Neural progenitor cell (in vitro differentiated cells): ENCODE measurements at places on chromosomes 3 and 15. TPM values are rescaled to one million over a fixed set of nuclear protein-coding genes. Genes with fewer than 3 reads are reported as not detected.

DNA sequence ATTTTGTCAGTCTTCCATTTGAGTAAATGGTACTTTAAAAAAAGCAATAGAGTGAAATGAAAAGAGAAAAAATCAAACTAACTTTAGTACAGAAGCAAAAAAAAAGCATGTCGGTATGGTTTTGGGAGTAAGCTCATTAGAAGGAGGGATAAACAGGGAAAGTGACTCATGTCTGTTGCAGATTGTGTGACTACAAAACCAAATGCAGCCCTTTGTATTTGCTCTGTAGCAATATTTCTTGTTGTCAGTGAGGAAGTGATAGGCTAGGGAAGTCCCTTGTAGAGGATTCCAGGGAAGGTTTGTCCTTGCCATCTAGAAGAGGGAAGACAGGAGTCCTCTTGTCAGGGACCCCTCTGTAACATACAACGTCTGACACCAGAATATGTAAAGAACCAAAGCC lies 150.5 kb upstream of the POU1F1 start:
- DNase-seq: no peak
- no peaks in the 10 kb centered on the region for H3K4me1 ChIP-seq
- H3K4me3 ChIP-seq: no peak overlapping the region
- H3K27ac ChIP-seq: no peak overlapping the region
- no peaks in the 10 kb centered on the region for H3K36me3 ChIP-seq

ZNF660 gene
- total RNA-seq: 14.7 and 26.7 TPM in 2 replicates

DNA sequence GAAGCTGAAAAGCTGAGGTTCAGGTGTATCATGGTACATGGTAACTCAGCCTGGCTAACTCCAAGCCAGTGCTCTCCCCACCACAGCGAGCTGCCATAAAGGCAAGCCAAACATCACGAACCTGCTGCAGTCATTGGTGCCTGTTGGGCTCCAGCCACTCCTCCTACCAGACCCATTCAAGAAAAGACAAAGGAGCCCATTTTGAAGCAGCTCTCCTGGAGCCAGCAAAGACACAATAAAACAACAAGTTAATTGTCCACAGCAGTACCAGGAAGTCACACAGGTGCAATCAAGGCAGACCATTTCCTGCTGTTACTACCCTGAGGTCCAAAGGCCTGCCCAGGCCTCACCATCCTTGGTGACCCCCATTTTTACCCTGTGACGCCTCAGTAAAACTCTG lies 77.6 kb downstream of the DAPK2 start:
- H3K27me3 ChIP-seq: no peaks in the 10 kb centered on the region
- H3K36me3 ChIP-seq: peaks cover 2% of the 10 kb centered on the region
- DNase-seq: peak; percentile 64
- peaks cover 40% of the 10 kb centered on the region for H3K4me1 ChIP-seq
- no peak overlapping the region for H3K4me3 ChIP-seq

ANKRD34C gene
- total RNA-seq: not detected in 2 replicates

DNA sequence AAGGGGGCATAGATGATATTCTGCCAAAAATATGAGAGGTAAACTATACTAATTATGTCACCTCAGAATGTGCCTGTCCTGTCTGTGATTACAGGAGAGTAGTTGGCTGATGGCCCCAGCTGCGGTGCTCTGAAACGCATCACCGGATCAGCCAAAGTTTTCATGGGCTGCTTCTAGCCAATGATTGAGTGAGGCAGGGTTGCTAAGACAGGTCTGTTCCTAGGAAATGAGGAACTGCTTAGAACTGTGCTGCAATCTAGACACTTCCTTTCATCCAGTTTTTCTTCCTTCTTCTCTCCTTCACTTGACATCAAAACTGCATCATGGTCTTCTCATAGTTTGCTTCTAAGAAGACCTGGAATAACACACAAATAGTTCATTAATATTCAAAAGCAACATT lies 124.0 kb downstream of the KCNH8 start:
- no peak overlapping the region for H3K27ac ChIP-seq
- H3K4me3 ChIP-seq: no peak overlapping the region
